ENCODE measurements at places on chromosomes 2 and 18.
A peak's percentile ranks its signal among the peaks of the same experiment; 100 is the strongest.

- DNase-seq: no peak
These were observed 31.8 kb upstream of the PPP4R3B start for GRCh38 chr2:55649211-55649610.

GRCh38 chr2:45237850-45238542 is 228.7 kb upstream of the SIX2 start:
- no peak for DNase-seq

DNA sequence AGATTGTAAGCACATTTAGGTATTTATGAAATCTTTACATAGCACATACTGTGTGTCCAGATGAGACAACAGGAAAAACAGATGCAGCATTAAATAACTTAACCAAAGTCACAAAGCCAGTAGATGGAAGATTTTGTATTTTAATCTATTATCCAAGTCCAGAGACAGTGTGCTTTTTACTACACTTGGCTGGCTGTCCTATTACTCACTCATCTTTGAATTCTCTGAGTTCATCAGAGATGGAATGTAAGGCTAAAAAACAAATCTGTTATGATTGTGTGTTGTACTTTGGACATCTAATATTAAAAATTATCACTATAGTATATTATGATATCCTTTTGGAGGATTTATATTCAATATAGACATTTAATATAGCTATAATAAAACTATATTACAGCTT is 1189.4 kb downstream of the DSC3 start:
- no peak for DNase-seq

DNA sequence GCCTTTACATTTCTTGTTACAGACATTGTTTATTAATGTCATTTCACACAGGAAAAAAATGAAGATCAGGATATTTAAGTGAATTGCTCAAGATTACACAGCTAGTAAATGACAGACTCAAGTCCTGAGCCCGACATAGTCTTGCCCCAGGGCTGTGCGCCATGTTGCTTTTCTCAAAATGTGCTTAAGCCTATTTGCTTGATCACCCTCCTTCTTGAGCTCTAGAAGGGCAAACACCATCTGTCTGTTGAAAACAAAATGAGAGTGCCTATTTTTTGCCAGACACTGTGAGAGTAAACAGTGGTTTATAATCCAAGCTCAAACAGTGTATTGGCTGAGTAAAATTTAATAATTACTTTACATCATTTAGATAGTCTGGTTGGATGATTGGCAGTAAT is 34.8 kb upstream of the HNMT start:
- DNase-seq: no peak

DNA sequence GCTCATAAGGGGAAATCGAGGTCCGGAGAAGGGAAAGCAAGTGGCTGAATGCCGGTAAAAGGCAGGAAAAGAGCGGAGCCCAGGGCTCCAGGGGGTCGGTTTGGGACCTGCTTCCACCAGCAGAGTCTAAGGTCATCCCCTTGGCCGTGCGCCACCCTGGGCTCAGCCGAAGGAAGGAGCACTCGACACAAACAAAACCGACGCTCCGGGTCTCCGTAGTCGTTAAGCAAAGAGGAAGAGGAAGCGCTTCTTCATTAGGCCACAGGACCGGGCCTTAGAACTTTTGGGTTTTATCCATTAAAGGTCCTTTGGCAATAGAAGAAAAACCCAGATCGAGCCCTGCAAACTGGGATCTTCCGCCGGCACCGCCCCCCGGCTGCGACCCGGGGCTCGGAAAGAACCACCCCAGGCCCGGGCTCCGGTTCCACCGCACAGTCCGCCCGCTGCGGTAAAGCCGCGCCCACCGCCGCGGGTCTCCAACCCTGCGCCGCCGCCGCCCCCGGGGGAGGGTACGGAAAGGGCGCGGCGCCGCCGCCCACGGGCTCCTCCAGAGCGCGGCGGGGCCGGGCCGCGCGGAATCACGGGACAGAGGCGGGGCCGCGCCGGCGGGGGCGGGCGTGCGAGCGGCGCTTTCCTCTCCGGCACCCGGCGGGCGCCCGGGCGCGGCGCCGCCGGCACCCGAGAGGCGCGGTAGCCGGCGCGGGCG is at the start of gene TTL:
Gene TTL, plus strand, starts transcription at position 629 of the 706 bp plus-strand sequence. CDS start 189 bp downstream, outside the sequence.
- peak; percentile 91 for DNase-seq

DNA sequence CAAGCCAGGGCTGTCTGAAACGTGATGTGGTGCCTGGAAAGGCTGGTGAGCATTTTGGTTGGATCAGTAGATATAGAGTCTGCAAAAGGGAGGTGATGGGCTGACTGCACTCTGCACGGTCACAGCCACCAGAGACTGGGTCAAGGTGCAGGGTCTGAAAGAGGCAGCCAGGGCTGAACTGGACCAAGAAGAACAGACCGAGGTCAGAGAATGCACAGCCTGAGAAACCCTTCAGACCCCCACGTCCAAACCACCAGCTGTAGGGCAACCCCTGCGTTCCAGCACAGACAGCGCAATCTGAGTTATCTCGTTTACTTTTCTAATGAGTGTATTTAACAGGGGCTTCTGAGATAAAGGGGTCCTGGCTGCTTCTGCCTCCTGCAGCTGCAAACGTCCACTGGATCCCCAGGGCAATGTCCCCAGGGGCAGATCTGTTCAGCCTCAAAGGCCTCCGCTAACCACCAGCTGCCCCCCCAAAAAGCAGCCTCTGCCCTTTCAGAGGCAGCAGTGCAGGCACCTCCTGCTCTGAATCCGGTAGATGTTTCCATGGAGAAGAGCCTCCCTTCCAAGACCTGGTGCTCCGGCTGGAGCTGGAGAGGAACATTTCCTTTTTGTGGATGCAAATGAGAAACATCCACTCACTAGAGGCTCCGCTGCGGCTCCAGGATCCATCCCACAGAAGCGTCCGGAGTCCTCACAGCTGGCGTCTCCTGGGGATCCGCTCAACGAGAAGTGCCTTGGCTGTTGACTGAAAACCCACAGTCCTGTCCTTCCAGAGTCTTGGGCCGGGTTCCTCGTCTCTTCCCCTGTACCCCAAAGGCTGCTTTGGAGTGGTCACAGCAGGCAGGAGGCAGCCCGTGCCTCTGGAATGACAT is 970 bp upstream of the KCNG2 start:
- no peak for DNase-seq

DNA sequence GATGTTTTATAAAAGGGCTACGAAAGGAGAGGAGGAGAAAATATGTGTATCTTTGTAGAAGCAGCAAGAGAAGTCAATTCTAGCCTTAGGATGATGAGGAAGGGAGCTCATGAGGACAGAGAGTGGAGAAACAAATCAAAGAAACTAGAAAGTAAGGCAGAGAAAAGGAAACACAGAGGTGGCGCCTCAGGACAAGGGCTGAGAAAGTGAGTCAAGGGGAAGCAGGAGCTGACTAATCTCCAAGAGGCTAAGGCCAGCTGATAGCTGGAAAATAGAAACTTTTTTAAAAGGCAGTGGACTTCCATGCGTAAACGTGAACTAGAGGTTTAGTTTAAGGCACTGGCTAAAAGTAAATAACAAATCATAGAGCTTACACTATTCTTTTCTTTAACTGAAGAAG is 173.3 kb downstream of the ANKRD44 start:
- no peak for DNase-seq
